ENCODE measurements at places on chromosomes 12 and 14. TPM values are rescaled to one million over a fixed set of nuclear protein-coding genes. Genes with fewer than 3 reads are reported as not detected.

DNA sequence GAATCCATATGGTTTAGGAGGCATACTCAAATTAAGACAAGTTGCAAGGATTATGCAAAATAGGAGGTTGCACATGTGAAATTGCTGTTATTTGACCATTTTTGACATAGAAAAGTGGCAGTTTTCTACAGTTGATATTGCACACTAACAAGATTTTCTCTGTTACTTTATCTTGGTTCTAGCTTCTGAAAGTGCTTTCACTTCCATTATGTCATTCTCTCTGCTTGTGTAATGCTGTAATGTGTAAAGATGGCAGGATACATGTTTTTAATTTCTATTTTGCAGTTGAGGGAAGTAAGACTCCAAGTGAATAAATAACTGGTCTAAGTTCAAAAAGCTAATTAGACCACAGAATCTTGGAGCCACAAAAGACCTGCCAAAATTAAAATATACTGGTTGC, 60.6 kb downstream of the MYRFL start:
- DNase-seq: no peak

SIX4 gene
- total RNA-seq: 3.2 TPM

DNA sequence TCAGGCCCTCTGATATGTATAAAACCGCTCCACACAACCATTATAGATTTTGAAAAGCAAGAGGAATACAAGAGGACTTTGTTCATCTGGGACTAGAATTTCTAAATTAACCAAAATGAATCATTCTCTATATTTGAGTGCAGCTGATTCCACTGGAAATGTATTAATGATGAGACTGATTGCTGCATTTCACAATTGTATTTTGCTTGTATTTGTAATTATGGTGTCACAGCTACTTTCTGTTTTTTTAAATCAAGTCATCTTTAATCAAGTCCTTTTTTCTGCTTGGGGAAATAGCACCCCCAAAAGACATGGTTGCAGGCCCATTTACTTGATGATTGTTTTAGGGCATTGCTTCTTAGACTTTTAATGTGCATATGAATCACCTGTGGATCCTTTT, 162.4 kb downstream of the KICS2 start:
- DNase-seq: no peak

DNA sequence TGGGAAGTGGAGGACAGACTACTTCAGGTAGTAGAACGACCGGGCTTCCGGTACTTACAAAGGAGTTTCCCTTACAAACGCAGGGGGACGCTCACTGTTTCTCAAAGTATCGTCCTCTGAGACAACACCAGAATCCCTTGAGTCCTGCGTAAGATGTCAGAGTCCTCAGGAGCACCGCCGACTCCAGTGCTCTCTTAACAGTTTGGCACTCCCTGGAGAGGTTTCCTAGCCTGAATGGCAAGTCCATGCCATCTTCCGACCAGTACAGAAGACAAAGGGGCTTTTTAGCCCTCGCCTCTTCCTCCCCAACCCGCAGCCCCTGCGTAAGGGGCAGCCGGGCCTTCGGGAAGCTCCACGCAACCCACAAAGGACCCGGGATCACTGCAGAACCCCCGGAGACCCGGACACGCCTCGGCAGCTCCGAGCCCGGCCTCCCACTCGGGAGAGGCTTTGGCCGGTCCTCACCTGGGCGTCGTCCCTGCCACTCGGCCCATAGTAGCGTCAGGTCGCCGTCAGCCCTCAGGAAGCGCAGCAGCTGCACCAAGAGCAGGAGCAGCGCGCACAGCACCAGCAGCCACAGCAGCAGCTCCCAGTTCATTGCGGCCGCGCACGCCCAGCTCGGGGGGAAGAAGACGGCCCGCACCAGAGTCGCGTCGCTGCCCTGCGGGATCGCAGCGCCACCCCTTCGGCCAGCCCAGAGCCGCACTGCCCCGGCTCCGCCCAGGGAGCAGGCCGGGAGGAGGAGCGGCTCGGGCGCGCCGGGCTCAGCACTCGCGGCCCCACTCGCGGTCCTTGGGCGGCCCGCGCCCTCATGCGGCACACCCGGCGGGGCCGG, at the start of gene DHRS7:
DHRS7 (minus strand) TSS at position 687 of the 835 bp plus-strand sequence; CDS start at position 598, 89 bp downstream.
- DNase-seq: peak; percentile 88

GRCh38 chr12:112859291-112859690, 47.5 kb upstream of the OAS1 start:
- no peak for DNase-seq

- DNase-seq: no peak
Observed at GRCh38 chr14:67729072-67729885, 27.6 kb downstream of the RDH12 start.

TAS2R50 gene
- 0.56 TPM for total RNA-seq

GRCh38 chr12:49644620-49644994, 21.2 kb downstream of the PRPF40B start:
- peak; percentile 85 for DNase-seq

GRCh38 chr12:112841906-112842305, 50.4 kb downstream of the RPH3A start:
- DNase-seq: no peak

- no peak for DNase-seq
Observed at GRCh38 chr14:78701246-78701645, 531.1 kb downstream of the NRXN3 start.

DNA sequence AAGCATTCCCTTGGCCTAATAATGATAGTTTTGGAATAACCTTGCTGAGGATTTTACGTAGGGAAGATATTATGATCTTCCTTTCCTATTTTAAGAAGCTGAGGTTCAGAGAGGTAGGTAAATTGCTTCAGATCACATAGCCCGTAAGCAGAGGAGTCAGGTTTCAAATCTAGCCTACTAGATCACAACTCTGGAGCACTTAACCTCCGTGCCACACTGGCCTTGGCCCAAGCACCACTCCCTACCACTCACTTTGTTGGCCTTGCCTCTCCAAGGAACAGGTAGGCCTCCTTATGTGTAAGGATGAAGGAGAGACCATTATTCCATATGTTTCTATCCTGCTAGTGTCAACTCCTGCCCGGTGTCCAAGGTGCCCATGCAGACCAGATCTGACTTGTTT, 12.4 kb upstream of the ACOT1 start:
- DNase-seq: no peak

DNA sequence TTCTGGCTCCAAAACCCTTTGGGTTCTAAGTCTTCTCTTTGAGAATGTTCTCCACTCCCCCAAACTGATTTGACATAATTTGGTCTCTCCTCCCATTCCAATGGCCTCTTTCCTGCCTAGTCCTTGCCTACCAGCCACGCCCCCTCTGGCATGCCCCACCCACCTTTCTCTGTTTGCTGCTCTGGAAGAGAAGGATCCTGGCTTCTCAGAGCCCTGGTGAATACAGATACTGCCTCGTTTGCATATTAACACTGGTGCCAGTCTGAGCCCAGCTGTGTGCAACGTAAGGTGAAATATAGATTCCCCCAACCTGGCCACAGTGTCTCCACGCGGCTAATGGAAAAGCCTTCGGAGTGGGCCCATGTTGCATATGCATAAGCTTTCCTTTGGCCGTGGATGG, 79.7 kb downstream of the PAPOLA start:
- no peak for DNase-seq

DNA sequence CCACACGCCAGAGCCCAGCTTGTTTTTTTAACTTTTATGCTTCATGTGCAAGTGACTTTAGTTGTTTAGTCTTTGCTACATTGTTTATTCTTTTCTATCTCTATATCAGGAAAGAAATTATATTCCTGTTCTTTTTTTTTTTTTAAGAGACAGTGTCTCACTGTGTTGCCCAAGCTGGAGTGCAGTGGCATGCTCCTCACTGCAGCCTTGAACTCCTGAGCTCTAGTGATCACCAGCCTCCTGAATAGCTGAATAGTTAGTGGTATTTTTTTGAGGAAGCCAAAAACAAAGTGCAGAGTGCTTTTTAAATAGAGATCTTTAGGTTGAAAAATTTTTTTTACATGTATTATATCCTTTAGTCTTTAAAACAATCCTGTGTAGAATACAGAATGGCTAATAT, 58.2 kb downstream of the ETNK1 start:
- no peak for DNase-seq

DNA sequence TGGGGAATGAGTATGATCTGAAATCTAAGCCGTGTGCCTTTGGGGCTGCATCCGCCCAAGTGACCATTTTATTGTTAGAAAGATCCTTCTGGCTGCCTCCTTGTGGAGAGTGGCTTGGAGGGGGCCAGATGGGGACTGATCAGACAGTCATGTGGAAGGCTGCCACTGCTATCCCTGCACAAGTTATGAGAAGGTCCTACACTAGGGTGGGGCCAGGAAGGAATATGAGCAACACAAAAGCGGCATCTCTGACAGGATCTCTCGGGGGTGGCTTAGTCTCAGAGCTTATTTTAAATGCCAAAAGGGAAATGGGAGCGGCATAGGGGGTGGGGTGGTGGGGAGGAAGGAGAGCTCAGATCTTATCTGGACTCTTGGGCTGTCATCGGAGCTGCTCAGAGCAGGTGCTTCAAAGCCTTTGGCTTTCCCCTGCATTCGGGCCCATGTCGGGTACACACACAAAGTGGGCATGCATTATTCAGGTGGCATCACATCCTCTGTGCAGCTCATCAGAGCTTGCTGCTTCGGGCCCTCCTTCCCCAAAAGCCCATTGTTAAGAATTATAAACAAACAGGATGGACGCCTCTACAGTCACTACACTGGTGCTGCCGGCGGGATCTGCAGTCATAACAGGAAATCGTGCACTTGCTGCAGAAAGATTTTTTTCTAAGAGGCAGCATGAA, 805.4 kb downstream of the VRK1 start:
- DNase-seq: no peak

- DNase-seq: no peak
Observed at GRCh38 chr12:80509781-80510556, 65.9 kb downstream of the PTPRQ start.

- DNase-seq: no peak
Observed at GRCh38 chr12:116339800-116340371, 62.4 kb upstream of the MED13L start.

DNA sequence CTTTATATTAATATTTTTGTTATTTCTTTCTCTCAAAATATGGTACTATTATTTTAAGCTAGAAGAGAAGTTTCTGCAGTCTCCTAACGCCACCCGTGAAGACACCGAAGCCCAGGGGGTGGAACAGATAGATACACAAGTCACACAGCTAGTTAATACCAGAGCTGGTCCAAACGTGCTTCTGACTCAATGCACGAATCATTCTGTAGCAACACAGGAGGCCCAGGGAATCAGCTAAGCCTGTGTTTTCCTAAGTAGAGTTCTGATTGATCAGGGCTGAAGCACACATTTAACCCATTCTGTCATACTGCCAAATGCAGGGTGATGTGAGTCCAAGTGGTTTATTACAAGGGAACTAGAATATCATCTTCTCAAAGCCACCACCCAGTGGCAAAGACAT, 116.9 kb upstream of the PWP1 start:
- DNase-seq: no peak

- no peak for DNase-seq
Observed at GRCh38 chr12:103729499-103729898, 111.5 kb downstream of the NT5DC3 start.

DNA sequence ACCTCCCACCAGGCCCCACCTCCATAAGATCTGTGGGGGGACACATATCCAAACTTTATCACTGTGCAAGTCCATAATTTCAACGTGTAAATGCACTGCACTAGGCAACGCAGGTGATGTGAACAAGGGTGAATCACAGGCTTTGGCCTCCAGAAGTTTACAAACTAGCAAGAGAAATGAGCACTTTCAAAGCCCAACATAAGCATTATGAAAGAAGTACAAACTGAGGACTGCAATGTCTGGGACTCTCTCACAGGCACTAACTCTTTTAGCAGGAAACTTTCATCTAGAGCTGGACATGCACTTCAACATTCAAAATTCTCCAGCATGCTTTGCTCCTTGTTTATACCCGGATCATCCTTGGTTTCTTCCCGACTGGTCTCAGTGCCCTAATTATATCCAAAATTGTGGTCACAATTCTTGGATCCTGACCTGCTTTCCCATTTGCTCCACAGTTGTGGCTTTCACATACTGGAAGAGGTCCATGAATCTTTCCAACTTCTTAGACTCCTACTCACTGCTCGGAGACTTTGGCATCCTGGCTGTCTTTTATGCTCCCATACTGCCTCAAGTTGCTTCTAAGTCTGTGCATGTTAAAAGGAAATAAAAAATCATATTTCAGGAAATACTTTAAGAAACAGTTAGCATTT, 44.9 kb upstream of the STRAP start:
- DNase-seq: no peak
